ENCODE measurements at places on chromosomes 7 and 10. TPM values are rescaled to one million over a fixed set of nuclear protein-coding genes. Genes with fewer than 3 reads are reported as not detected.

DNA sequence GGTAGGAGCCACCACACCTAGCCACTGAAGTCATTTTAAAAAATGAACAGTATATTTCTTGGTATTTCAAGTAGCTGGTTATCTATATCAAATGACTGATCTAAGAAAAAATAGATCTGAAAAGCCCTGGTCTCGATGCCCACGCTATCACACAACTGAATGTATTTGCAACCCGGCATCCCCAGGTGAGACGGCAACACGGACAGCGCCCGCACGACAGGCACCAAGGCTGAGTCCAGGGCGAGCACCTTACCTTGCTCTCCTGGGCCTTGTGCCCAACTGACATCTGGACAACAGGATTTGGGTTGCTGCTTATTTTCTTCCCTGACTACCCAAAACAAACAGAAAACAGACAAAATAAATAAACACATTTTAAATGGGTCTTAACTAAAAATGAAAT, 44.8 kb upstream of the NCAPG2 start:
- no peak overlapping the region for H3K27ac ChIP-seq
- no peaks in the 10 kb centered on the region for H3K4me1 ChIP-seq
- H3K27me3 ChIP-seq: no peaks in the 10 kb centered on the region
- DNase-seq: no peak

The CEP41 gene
- 25.9 TPM for total RNA-seq

- no peaks in the 10 kb centered on the region for H3K4me1 ChIP-seq
- DNase-seq: no peak
- no peak overlapping the region for H3K27ac ChIP-seq
- no peaks in the 10 kb centered on the region for H3K36me3 ChIP-seq
- H3K27me3 ChIP-seq: peaks cover 10% of the 10 kb centered on the region
- no peak overlapping the region for H3K4me3 ChIP-seq
Measured at GRCh38 chr7:103574576-103574975, 128.6 kb upstream of the SLC26A5 start.

GRCh38 chr10:113496111-113497109, 56.4 kb upstream of the HABP2 start:
- H3K36me3 ChIP-seq: no peaks in the 10 kb centered on the region
- H3K27me3 ChIP-seq: no peaks in the 10 kb centered on the region
- H3K27ac ChIP-seq: no peak overlapping the region
- no peaks in the 10 kb centered on the region for H3K4me1 ChIP-seq
- DNase-seq: no peak
- no peak overlapping the region for H3K4me3 ChIP-seq

The PAXIP1 gene
- 15.8 TPM for total RNA-seq
